Glutamatergic neuron (in vitro differentiated cells): ENCODE measurements at places on chromosomes 3 and 15.
A peak's percentile ranks its signal among the peaks of the same experiment; 100 is the strongest.

DNA sequence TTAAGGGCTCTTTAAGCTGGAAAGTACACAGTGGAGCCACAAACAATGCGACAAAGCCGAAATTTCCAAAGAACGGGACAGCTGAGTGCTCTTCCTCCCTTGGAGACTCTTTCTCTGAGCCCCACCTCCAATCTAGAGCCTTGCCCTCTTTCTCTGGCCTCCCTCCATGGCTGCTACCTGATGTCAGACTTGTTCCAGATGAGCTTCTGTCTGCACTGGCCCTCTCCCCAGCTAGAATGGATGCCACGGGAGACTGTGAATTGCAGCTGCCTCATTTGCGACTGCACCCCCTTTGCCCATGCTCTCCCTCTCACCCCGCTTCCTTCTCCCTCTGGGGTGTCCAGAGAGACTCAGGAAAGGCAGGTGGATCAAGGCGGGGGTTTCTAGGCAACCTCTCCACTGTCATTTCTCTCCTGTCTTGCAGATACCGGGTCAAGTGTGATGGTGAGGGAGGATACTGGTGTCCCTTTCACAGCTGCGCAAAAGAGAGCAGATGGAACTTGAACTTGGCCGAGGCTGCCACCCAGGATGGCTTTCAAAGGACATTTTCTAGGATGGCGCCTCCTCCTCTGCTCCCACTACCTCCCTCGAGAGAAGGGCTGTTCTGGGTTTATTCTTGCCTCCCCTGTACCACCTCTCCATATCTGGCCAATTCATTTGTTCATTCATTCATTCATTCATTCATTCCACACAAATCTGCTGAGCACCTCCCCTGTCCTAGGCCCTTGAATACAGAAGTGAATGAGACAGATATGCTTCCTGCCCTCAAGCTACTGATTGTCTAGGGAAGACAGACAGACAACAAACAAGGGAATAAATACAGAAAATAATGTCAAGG, 12.8 kb downstream of the ATP2B2 start:
- no peak overlapping the region for H3K27ac ChIP-seq
- peaks cover 19% of the 10 kb centered on the region for H3K4me1 ChIP-seq
- H3K4me3 ChIP-seq = peak overlapping the region; percentile 1

DNA sequence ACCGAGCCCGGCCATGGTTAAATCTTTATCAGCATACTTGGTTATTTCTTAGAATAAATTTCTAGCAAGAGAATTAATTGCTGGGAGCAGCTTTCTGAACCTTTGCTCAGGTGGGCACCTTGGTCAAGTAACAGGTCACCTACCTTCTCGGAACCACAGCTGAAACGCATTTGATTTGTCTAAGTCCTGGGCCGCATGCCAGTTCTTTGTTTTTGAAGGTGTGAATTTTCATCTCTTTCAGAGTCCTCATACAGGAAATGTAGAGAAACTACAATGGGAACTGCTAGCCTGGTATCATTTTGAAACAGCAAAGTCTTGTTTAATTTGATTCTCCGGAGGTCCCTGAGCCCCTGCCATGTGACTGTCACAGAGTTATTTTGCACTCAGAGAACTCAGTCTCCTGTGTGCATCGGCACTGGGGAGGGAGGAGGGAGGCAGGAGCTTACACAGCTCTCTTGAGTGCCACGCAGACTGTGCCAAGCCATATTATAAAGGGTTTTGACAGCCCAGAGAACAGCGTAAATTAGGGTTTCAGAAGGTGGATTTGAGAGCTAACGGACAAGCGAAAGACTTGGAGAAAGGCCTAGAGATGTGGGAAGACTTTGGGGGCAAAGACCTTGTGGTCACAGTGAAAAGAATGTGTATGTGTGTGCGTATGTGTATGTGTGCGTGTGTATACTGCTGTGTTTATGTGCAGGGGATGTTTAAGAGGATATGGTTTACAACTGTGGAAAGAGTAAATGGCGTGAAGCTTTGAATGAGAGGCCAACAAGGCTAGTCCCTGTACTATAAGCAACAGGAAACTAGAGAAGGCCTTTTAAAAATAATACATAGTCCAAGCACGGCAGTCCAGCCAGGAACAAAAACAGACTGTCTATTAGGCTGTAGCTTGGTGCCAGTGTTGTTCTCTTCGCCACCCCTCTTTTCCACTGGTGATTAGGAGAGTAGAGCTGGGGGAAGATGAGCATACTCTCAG, 61.8 kb upstream of the ATP13A3 start:
- H3K27ac ChIP-seq = no peak overlapping the region
- H3K4me1 ChIP-seq = peaks cover 2% of the 10 kb centered on the region
- peaks cover 1% of the 10 kb centered on the region for H3K27me3 ChIP-seq
- H3K36me3 ChIP-seq = peaks cover 7% of the 10 kb centered on the region
- no peak for DNase-seq

DNA sequence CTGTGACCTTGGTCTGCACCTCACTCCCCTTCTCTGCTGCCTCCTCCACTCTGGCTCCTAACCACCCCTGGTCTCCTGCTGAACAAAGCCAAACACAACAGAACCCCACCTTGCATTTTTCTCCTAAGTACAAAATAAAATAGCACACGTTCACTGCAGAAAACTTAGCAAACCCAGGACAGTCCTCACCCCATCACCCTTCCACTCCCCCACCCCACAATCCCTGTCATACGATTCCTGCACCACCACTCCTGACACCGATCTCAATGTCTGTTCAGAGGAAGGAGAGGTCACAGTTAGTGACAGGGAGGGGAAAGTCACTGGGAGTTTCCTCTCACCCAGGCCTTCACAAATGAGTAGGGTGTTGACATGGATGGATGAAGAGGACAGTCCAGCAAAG, 4.2 kb downstream of the VPS33B start:
- H3K4me3 ChIP-seq = no peak overlapping the region
- no peak for DNase-seq
- H3K27me3 ChIP-seq = peaks cover 5% of the 10 kb centered on the region
- H3K27ac ChIP-seq = no peak overlapping the region
- no peaks in the 10 kb centered on the region for H3K36me3 ChIP-seq

DNA sequence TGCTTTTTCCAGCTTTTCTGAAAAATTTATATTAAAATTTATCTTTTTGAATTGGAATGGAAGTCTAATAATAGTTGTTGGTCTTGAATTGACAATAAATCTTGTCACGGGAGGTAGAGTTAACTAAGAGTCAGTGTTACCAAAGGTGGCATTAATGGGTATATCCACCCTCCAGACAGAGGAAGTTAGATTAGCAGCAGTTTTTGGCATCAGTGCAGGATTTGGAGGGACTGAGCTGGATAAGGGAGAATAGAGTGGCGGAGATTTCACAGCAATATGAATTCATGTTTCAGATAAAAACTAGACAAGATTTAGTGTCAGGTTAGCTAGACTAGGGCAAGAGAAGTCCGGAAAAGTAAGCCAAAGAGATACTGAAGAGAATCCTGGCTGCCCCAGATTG, 201.3 kb upstream of the ZBTB20 start:
- DNase-seq = no peak
- H3K27me3 ChIP-seq = peaks cover 2% of the 10 kb centered on the region
- no peaks in the 10 kb centered on the region for H3K36me3 ChIP-seq
- no peak overlapping the region for H3K4me3 ChIP-seq
- H3K4me1 ChIP-seq = peaks cover 7% of the 10 kb centered on the region
- no peak overlapping the region for H3K27ac ChIP-seq

GRCh38 chr3:69746119-69746518, 6.9 kb downstream of the MITF start:
- peaks cover 3% of the 10 kb centered on the region for H3K27me3 ChIP-seq
- no peaks in the 10 kb centered on the region for H3K4me1 ChIP-seq
- no peak for DNase-seq

- H3K27me3 ChIP-seq = peaks cover 6% of the 10 kb centered on the region
- H3K27ac ChIP-seq = no peak overlapping the region
- no peak for DNase-seq
Measured at GRCh38 chr3:134330883-134331810, 43.1 kb downstream of the AMOTL2 start.

- no peaks in the 10 kb centered on the region for H3K36me3 ChIP-seq
- no peak overlapping the region for H3K27ac ChIP-seq
- no peaks in the 10 kb centered on the region for H3K27me3 ChIP-seq
- H3K4me3 ChIP-seq = no peak overlapping the region
Measured at GRCh38 chr3:183764847-183765731, 60.3 kb downstream of the MAP6D1 start.

DNA sequence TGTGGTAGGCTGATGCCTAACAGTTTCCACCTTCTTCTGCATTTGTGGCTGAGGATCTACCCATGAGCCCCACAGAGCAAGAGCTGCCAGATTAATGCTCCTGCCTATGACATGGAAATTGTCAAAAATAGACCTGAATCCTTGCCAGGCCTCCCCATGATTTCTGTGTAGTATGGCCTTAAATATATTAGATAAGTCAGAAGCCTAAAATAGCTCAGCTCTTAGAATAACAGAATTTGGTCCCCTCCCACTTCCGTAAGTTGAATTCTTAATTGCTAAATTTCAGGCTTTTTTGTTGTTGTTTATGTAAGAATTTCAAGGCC, 129.0 kb downstream of the SERPINI1 start:
- no peaks in the 10 kb centered on the region for H3K36me3 ChIP-seq
- no peak overlapping the region for H3K27ac ChIP-seq
- no peak overlapping the region for H3K4me3 ChIP-seq
- H3K27me3 ChIP-seq = no peaks in the 10 kb centered on the region
- H3K4me1 ChIP-seq = no peaks in the 10 kb centered on the region
- no peak for DNase-seq

GRCh38 chr15:80350941-80351610, 53.1 kb upstream of the ARNT2 start:
- no peak for DNase-seq
- no peaks in the 10 kb centered on the region for H3K27me3 ChIP-seq
- H3K4me3 ChIP-seq = no peak overlapping the region
- H3K27ac ChIP-seq = no peak overlapping the region
- no peaks in the 10 kb centered on the region for H3K4me1 ChIP-seq

- H3K27ac ChIP-seq = no peak overlapping the region
- no peaks in the 10 kb centered on the region for H3K27me3 ChIP-seq
- H3K4me3 ChIP-seq = no peak overlapping the region
- DNase-seq = no peak
- H3K4me1 ChIP-seq = peaks cover 7% of the 10 kb centered on the region
Measured at GRCh38 chr15:51163843-51164242, 69.1 kb upstream of the TNFAIP8L3 start.

DNA sequence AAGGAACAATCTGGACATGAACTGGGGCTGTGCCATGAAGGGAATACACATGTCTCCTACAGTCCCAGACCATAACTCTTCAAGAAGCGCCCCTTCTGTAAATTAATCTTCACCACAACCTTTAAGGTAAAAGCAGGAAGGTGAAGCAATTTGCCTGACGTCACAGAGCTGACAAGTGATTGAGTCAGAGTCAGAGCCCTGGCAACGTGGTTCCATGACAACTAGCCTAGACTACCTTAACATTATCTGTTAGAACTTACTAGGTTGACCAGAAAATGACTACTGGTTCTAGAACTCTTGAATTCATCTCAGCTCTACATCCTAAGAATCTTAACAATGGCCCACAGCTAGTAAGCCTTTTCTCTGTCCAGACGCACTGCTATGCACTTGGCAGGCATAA, 124.6 kb downstream of the NTRK3 start:
- peaks cover 16% of the 10 kb centered on the region for H3K4me1 ChIP-seq
- H3K27ac ChIP-seq = no peak overlapping the region
- no peak overlapping the region for H3K4me3 ChIP-seq
- H3K27me3 ChIP-seq = peaks cover 3% of the 10 kb centered on the region

DNA sequence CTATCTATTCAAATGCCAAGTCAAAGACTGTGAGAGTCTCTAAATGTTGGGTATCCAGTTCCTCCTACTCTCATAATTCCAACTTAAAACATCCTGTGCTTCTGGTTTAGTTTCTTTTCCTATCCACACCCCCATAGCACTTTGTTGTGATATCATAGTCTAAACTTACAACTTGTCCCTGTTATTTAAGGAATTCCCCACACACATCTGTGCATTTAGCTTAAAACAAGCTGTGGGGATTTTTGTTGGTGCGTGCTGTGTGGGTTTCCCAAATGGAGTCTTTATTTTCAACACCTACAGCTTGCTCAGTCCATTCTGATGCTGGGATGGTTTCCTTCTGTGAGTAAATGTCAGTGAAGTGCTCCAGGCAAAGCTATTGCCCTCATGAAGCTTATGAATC, 167.3 kb downstream of the GMNC start:
- no peak overlapping the region for H3K4me3 ChIP-seq
- H3K27me3 ChIP-seq = no peaks in the 10 kb centered on the region
- H3K36me3 ChIP-seq = no peaks in the 10 kb centered on the region
- no peak overlapping the region for H3K27ac ChIP-seq
- DNase-seq = no peak
- H3K4me1 ChIP-seq = no peaks in the 10 kb centered on the region

GRCh38 chr15:96314518-96314917, 16.0 kb upstream of the NR2F2 start:
- no peaks in the 10 kb centered on the region for H3K27me3 ChIP-seq
- H3K36me3 ChIP-seq = no peaks in the 10 kb centered on the region
- H3K27ac ChIP-seq = no peak overlapping the region
- no peak overlapping the region for H3K4me3 ChIP-seq

GRCh38 chr3:123143669-123144411, 57.9 kb upstream of the SEC22A start:
- DNase-seq = no peak
- peak overlapping the region; percentile 28 for H3K4me3 ChIP-seq
- peak overlapping the region; percentile 38 for H3K27ac ChIP-seq
- peaks cover 12% of the 10 kb centered on the region for H3K27me3 ChIP-seq
- no peaks in the 10 kb centered on the region for H3K36me3 ChIP-seq

- H3K27ac ChIP-seq = no peak overlapping the region
- H3K4me3 ChIP-seq = no peak overlapping the region
- peaks cover 3% of the 10 kb centered on the region for H3K4me1 ChIP-seq
- H3K27me3 ChIP-seq = no peaks in the 10 kb centered on the region
Measured at GRCh38 chr3:130933801-130934345, 40.0 kb downstream of the ATP2C1 start.
